ENCODE measurements at places on chromosomes 11 and 22.

- DNase-seq = peak; percentile 89
Observed at GRCh38 chr22:39960791-39961746, 872 bp downstream of the TMA7B start.

DNA sequence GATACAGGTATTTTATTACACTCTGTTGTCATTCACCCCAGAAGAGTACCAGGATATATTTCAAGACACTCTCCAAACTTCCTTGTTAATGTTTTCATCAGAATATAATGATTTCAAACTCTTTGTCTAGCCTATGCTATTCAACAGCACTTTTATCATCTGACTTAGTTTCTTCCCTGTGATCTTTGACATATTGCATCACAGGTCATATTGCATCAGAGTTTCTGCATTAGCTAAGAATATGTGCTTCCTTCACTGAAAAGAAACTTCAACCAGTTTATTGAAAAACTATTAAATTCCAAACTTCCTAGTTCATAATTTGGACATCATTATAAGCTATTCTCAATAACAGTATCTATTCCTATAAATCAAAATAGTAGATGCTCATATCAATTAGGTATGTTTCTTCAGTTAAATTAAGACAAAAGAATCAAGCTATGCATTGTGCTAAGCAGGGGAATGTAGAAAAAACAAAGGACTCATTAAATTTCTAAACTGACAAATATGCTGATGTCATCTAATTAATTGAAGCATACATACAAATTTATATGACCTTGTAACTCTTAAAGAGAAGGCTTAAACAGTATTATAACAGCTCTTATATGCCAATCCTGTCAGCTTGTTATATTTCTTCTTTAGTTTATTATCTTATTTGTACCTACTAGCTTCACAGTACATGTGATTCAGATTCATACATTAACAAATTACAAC lies 361.8 kb upstream of the LUZP2 start:
- DNase-seq = no peak

DNA sequence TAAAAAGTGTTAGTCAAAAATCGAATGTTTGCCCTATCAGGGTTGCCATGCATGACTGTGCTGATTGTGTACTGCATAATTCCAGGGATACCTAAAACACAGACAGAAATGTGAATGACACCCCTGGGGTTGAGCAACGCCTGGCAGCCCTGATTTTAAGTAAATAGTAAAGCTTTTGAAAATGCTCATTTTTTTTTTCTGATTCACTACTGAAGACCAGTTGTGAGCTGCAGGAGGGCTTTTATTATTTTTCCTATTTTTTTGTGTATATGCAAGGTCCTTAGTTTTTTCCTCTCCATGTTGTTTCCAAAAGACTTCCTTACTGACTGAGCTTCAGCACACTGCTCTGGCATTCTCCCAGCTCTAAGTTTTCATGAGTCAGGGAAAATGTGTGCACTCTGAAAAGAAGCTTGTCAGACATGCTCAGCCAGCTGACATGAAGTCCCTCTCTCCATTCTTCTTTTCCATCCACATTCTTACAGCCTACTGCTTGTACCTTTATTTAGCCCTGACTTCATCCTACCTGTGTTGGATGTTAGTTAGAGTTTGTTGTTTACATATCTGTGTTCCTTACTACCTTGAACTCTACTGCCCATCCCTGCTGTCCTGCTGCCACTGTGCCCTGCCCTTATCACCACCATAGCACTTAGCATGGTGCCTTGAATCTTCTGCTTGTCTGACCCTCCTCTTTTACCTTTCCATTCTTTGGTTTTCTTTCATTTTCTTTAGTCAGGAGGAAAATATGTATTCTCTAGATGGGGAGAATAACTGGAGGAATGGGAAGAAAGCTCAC lies 79.5 kb downstream of the HORMAD2 start:
- peak; percentile 83 for DNase-seq

- no peak for DNase-seq
Observed at GRCh38 chr22:26783885-26784284, 126.5 kb downstream of the MIAT start.

DNA sequence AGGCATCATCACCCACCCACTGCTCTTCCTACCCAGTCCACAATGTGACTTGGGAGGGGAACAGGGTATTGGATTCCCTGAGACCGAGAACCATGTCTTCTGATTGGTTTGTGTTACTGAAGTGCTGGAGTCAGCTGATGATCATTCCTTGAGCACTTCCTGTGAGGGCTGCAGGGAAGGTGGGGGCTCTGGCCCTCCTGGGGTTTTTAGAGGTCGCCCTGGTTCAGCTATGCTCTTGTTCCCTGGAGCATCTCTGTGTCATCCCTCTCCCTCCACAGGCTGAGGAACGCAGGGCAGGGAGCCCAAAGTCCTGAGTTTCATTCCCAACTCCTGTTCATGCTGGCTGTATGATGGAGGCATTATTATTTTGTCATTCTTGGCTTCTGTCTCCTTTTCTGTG lies 6.7 kb downstream of the ZC3H7B start:
- peak; percentile 89 for DNase-seq

- no peak for DNase-seq
Observed at GRCh38 chr11:133541021-133541719, 8.9 kb upstream of the OPCML start.

GRCh38 chr11:59666969-59667368 lies 1.9 kb downstream of the PATL1 start:
- DNase-seq = peak; percentile 57

GRCh38 chr11:118406599-118407166 lies 5.3 kb downstream of the ATP5MG start:
- DNase-seq = peak; percentile 38

GRCh38 chr11:19766206-19766605 lies 53.6 kb downstream of the NAV2 start:
- peak; percentile 48 for DNase-seq

Data from GM23248 (cell line).